ENCODE measurements at places on chromosomes 6 and 20.

GRCh38 chr20:37579106-37579505 is 51.4 kb upstream of the BLCAP start:
- DNase-seq = no peak

GRCh38 chr20:47352332-47353238 is 3.9 kb downstream of the ZMYND8 start:
- no peak for DNase-seq

- no peak for DNase-seq
Measured at GRCh38 chr20:10854976-10855375, 181.2 kb upstream of the JAG1 start.

DNA sequence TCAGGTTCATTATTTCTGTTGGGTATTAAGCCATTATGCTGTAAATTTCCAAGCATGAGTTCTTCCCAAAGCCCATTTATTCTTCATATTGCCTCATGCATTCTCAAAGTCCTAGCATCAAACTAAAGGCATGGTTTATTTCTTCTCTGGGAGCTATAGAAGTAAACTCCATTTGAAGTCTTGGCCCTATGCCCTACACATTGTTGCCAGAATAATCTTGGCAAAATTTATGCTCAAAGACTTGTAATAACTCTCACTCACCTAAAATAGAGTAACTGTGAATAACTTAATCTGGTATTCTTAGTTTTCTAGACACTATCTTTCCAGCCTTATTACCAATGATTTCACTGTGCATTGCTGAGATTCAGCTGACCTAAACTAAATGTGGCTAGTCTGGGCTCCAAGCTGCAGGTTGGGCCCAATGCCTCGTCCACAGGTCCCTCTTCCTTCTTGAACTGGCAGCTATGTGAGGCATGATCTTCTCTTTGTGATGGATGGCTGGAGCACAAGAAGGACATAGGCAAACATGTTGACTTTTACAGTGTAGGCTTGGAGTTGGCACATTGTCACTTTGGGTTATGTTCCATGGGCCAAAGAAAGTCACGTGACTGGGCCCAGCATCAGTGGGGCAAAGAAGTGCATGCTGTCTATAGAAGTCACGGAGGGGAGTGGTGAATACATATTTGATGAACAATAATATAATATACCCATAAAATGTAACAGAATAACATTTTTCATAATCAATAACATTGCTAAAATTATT is 39.1 kb upstream of the ANKEF1 start:
- no peak for DNase-seq

GRCh38 chr20:62292108-62292507 is 10.7 kb upstream of the ADRM1 start:
- DNase-seq = no peak

DNA sequence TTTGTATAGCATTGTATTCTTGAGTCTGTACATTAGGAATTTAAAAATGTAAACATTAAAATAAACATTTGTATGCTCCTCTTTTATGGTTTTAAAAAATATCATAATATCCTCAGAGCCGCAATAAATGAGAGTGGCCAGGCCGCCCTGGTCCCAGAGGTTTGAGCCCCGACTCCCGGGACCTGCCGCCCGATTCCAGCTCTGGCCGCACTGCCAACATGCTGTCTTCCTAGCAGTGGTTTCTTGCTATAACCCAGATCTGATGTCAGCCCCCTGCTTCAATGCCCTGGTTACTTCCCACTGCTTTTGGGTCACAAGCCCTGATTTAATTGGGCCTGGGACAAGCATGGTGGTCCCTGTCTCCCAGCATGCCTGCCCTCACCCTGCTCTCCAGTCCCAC is 5.4 kb upstream of the ARID1B start:
- DNase-seq = no peak

DNA sequence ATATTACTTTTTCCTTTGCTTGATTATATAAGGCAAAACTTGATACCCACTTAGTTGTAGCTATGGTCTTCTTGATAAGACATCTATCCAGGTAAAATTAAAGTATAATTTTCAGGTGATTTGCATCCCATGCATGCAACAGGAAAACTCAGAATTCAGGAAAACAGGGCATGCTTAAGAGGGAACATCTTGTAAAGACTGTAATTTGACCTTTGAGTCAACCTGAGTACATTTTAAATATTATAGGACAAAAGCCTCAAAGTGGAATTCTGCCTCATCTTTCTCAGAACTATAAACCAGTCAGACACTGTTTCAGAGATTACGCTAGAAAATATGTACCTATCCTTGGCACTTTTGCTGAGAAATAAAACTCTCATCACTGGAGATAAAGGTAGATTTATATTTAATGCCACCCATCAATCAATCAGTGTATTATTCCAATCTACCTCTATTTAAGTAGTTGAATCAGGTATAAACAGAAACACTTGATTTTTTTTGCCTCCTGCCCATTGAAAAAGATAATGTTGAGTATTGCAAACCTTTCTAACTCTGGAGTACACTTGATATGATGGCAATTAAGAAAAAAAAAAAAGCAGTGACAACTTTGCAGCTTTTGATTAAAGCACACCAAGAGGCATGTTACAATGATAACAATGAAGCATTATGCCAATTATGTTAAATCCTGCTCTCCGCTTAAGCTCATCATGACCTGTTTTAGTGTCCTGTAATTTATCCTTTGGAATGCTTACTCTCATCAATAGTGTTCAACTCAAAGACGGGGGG is 2.8 kb downstream of the CITED2 start:
- DNase-seq = no peak

DNA sequence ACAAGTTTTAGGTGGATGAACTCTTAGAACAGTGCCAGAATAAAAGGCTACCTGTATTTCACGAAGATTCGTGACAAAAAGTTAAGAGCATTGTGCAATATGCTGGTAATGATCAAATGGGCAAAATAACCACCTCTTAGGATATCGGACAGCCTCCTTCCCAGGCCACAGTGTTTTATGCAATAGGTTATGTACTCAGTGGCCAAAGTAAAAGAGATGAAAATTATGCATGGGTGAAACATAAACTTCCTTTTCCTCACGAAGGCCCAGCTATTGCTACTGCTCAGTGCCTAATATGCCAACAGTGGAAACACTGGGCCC is 153.6 kb upstream of the SIM1 start:
- no peak for DNase-seq

- no peak for DNase-seq
Measured at GRCh38 chr6:54747955-54748354, 98.6 kb upstream of the FAM83B start.

- no peak for DNase-seq
Measured at GRCh38 chr20:34615477-34615876, 57.0 kb downstream of the MAP1LC3A start.

DNA sequence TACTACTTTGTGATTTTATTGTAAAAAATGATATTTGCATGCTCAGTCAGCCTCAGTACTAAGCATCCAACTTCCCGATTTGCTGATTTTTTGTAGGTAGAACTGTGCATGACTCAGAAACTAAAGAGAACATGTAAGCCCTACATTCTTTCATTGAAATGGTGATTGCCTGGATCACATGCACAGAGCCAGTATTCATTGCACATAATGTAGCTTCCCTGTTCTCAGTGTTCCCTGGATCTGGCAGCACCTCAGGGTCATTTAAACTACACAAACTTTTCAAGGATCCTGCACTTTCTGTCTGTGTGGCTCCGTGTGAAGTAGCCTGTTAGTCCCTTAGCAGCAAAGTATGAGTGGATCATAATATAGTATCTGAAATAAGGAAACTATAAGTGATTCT is 422.9 kb upstream of the AGPAT4 start:
- no peak for DNase-seq

DNA sequence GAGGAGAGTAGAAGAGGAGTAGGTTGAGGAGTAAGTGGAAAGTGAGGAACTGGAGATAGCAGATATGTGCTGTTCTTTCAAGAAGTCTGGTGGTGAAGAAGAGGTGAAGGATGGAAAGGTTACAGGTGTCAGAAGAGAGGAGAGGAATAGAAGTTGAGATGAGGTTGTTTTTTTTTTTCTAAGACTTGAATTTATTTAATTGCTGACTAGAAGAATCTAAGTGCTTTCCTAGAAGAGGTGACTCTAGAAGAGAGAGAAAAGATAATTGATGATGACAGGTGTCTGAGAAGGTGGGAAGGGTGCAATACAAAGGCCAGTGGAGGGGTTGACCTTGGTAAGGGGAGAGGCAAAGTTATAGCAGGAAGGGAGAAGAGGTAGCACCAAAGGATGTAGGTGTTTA is 25.6 kb downstream of the NDUFAF5 start:
- no peak for DNase-seq

GRCh38 chr6:108993876-108994275 is 100.8 kb downstream of the SESN1 start:
- no peak for DNase-seq

GRCh38 chr6:26493258-26493657 is 6.8 kb upstream of the BTN1A1 start:
- no peak for DNase-seq

- DNase-seq = no peak
Measured at GRCh38 chr6:137370871-137371633, 123.1 kb downstream of the OLIG3 start.

DNA sequence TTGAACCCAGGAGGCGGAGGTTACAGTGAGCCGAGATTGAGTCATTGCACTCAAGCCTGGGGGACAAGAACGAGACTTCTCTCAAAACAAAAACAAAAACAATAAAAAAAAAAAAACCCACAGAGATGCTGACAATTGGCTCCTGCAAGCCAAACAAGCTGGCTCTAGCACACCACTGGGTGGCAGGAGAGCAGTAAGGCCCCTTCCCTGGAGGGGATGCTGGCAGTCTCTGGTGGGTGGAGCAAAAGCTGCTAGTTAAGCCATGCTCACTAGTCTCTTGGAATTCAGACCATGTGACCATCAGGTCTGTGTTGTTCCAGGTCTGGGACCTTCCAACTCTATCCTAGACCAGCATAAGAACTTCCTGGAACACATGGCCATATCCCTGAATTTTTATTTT is 18.9 kb upstream of the DSN1 start:
- no peak for DNase-seq

GRCh38 chr6:89680150-89680549 is 41.6 kb upstream of the LYRM2 start:
- no peak for DNase-seq

DNA sequence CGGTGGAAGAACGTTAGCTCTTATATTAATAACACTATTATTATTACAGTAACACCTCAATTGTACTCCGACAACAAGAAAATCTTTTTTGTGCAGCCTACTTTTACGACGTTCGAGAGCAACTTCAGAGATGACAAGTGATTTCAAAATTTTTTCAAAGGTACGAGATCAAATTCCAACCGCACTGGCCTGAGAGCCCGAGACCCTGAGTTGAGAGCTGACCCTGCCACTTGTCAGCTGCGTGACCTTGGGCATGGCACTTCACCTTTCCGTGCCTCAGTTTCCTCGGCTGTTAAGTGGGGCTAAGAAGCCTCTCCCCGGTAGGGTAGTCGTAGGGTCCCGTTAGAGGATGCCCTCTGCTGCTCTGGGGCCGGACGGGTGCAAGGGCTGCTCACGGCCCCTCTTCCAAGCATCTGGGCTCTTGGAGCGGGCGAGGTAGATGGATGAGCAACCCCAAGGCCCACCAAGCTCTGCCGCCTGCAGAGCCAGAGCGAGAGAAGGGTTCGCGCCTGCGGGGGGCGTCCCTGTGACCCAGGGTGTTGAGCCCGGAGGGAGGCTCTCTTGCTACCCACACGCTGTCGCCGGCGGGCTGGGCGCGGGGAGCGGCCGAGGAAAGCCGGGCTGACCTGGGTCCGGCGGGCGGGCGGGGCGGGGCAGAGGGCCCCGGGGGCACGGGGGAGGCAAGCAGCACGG is 510 bp downstream of the NDRG3 start:
- no peak for DNase-seq

DNA sequence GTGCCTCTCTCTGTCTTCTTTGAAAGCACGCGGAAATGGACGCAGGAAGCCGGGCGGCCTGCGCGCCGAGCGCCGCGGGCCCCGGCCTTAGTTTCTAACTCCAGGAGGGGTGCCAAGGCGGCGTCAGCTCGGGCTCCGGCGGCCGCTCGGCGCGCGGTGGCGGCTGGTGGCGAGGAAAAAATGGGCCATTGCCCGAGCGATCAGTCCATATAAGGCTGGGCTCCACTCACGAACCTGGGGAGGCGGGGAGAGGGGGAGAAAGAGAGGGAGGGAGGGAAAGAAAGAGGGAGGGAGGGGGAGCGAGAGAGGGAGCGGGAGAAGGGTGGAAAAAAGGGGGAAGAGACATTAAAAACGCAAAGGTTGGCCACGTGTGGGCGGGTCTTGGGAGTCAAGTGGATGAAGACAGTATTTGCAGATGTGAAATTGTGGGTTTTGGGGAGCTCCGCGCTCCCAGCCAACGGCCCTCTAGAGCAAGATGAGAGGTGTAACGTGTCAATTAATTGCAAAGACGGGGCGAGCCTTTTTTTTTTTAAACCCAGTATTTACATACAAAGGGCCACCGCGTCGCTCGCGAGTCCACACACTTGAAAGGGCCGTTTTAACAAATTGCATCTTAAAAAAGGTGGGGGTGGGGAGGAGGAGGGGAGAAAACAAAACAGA is at the start of gene NKX2-2:
Gene NKX2-2 (minus strand): TSS at position 184 of the 660 bp plus-strand sequence. CDS start 395 bp downstream, outside the sequence.
- DNase-seq = no peak

DNA sequence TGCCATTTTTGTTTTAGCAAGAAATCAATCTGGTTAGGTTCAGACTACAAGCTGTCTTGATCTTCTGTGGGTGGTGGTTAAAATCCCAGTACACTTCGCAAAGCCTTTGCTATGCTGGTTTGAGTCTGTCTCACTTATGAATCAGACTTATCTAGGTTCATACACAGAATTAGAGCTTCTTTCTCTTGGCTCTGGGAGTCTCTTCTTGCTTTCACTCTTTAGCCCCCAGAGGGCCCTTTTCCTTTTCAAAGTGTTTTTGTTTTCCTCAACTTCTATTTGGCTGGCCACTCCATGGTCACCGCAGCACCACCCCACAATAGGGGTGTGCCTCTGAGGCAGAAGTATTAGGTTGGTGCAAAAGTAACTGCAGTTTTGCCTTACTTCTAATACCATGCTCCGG is 21.3 kb downstream of the ECI2 start:
- DNase-seq = no peak

DNA sequence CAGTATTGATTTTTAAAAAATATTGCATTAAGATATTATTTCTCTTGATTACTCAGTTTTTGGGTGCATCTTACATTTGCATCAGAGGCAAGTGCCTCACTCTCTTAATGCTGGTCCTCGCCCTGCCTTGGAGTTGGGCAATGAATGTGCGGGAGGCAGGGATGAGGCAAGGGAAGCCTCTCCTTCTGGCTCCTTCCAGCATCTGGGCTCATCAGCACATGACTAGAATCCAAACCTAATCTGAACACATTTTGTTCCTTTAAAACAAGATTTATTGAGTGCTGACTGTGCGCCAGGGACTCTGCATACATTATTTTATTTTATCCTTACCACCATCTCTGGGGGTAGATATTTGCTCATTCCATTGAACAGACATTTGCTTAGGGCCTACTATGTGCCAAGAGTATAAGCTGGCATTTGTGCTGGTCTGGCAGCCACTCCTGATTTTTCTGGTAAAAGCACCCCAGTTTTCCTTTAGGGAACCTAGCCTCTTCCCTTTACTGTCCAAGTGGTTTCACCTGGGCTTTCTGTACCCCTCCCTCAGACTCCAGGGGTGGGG is 71.9 kb upstream of the ZNFX1 start:
- no peak for DNase-seq

- DNase-seq = no peak
Measured at GRCh38 chr20:25573288-25574251, 11.8 kb downstream of the NINL start.

GRCh38 chr6:125562156-125562555 is 187.3 kb upstream of the HEY2 start:
- DNase-seq = no peak
